ENCODE measurements at places on chromosomes 4 and X.

- DNase-seq = no peak
Measured at GRCh38 chr4:93178279-93178678, 650.3 kb upstream of the ATOH1 start.

GRCh38 chr4:159049780-159050375, 53.0 kb upstream of the RAPGEF2 start:
- DNase-seq = no peak

DNA sequence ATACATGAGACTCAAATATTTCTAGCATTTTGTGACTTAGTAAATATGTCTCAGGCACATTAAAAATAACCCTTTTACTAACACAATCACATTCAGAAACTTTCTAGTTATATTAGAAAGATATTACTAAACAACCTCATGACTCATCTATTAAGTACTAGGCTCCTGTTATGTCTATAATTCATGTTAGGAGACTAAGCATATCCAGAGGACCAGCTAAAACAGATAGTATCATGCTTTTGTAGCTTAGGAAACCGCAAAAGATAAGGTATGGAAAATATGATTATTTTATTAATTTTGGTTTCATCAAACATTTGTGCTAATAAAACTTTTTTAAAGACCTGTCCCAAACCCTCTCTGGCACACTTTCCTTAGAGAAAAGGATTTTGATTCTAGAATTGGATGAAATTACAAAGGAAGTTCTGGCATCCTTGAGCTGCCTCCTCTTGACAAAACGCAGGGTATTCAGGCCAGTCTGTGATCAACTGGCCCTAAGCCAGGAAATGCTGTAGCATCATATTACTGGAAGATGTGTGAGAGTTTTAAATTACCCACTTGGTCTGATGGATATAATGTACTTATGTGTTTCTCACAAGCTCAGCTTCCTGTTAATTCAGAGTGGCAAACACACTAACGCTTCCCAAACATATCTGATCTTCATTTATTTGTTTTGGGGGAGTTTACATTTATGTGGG, 60.4 kb downstream of the NRK start:
- DNase-seq = no peak

DNA sequence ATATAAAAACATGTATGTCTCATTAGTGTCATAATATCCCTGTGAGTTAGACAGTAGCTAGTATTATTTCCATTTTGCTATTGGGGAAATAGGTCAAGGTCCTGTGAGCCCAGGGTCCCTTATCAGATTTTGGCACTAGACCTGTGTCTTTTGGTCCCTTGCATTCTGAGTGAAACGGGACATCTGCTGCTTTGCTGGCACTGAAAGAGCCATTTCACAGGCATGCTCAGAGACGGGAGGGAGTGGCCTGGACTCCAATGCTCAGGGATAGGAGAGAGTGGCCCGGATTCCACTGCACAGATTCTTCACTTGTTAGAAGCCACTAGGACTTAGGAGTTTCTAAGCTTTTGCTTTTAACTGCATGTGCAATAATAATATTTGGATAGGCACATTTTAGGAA, 177.2 kb downstream of the TSPAN5 start:
- no peak for DNase-seq

DNA sequence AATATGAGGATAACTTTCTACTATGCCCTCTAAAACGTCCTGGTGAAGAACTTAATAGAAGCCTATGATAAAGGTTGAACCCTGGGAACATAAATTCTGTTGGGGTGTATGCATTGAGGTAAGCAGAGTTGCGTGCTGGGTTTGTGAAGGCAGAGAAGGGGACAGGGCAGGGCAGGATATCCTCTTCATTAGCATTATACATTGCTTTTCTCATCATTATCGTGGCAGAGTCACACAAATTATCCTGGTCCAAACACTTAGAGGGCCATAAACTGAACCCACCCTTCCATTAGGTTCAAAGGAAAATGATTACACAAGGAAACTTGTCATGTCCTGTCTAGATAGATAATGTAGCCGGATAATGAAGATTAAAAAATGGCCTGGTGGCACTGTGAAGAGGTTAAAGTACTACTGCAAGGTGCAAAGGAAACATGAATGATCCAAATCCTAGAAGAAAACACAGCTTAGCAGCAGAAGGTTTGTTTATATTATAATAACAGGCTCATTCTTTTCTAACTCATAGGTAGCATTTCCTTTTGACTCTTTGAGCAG, 189.1 kb downstream of the SPCS3 start:
- no peak for DNase-seq

- peak; percentile 26 for DNase-seq
Measured at GRCh38 chr4:120071192-120071795, 4.6 kb upstream of the MAD2L1 start.

- DNase-seq = no peak
Measured at GRCh38 chrX:149898554-149898953, 17.6 kb downstream of the MAGEA8 start.

DNA sequence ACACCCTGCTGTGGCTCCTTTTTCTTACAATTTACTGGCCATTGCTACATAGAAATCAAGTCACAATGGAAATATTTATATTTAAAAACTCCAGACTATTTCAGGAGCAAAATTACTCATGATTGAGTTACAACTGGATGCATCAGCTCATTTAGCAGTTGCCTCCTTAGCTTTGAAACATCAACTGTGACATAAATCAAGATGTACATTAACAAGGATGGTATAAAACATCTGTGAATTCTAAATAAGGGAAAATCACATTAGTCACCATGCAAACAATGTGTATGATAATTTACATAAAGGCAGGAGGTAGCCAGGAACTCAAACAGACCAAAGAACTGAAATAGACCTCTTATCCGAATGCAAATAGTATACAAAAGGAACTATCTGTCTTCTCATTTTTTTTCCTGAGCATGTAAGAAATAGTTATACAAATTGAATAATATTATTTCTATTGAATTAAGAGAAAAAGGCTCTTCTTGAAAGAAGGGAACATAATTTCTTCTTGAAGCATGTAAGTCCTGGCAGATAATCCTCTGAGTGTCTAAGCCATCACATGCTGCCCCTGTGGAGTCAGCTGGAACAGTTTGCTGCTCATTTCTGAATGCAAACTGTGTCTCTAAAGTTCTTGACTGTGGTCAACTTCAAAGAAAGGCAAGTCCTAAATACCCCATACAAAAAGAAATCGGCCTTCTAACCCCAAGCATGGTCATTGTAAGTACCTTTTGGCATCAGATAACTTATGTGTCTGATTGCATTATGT, 151.2 kb downstream of the NAA11 start:
- DNase-seq = no peak

DNA sequence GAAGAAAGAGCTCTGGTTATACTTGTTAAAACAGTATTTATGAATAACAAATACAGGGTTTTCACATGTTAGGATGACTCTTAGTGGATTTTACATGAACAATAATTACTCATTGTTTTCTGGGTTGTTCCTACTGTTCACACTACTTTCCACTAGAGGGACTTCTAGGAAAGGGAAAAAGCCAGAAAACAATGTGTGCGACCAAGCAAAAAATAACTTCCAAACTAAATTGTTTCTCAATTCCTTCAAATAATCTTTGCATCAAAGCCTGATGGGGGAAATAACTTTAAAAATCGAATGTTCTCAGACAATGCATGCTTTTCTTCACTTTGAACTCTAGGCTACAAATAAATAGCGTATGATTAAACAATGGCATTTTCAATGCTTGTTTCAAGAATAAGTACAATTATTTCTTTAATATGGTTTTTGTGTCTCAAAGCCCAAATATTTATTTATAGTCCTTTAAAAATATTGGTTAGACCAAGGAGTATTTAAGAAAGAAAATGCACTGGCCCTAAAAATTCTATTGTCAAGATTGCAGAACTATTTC, 72.1 kb upstream of the ETNPPL start:
- no peak for DNase-seq

DNA sequence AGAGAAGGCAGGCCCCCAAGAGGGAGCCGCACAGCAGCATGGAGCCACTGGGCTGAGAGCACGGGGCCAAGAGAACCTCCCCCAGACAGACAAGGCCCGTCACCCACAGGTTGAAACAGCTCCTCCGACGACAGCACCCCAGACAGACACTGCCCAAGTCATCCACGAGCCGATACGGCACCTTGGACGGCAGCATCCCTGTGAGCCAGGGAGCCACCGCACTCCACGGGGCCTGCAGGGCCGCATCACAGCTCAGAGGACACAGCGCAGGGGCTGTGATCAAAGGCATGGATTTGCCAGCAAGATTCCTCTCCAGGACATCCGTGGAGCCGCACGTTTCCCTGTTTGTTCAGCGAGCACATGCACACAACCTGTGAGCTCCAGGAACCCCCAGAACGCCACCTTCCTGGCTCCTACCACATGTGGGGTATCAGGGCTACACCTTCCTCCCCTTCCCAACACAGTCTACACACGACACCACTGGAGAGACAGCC, 3.9 kb downstream of the CTBP1 start:
- DNase-seq = no peak

GRCh38 chr4:8275548-8275910, 6.0 kb downstream of the HTRA3 start:
- no peak for DNase-seq

DNA sequence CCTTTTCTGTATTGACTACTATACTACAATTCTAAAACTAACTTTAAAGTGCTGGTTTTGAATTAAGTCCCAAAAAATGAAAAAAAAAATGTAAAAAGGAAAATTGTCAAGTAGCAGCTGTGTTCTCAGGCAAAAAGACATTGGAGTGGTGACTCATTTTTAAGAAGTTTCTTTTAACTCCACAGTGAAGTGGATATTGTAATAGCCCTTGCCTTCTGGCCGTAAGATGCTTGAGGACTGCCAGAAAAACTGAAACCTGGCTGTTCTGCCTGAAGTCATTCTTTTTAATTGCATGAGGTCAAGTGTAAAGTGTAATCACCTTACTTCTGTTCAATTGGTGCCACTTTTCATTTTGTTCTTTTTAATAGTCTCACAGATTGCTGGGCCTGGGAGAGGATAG, 28.9 kb downstream of the SPANXD start:
- no peak for DNase-seq

GRCh38 chrX:53422861-53423306, at the start of gene RIBC1:
TSS of gene RIBC1 (plus strand) at chrX:53422873. CDS start at chrX:53426277, 3,404 bp downstream.
- DNase-seq = peak; percentile 13

GRCh38 chr4:98657531-98658286, 702 bp downstream of the TSPAN5 start:
- no peak for DNase-seq

DNA sequence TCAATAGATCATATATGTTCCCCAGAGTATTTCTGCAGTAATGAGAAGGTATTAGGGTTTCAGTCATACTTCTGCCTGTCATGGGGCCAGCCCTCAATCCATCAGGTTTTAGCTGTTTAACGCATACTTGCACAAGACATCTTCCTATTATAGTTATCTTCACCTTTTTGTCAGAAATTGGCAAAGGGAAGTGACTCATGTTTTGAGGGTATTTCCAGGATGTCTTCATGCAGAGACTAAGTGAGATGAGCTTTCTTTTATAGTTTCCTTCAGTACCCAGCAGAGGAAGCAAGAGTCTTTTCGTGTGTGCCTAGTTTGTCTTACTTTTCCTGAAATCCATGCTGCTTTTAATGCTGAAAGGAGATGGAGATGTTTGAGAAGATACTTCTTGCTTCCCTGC, 9.5 kb downstream of the CSTF2 start:
- no peak for DNase-seq

DNA sequence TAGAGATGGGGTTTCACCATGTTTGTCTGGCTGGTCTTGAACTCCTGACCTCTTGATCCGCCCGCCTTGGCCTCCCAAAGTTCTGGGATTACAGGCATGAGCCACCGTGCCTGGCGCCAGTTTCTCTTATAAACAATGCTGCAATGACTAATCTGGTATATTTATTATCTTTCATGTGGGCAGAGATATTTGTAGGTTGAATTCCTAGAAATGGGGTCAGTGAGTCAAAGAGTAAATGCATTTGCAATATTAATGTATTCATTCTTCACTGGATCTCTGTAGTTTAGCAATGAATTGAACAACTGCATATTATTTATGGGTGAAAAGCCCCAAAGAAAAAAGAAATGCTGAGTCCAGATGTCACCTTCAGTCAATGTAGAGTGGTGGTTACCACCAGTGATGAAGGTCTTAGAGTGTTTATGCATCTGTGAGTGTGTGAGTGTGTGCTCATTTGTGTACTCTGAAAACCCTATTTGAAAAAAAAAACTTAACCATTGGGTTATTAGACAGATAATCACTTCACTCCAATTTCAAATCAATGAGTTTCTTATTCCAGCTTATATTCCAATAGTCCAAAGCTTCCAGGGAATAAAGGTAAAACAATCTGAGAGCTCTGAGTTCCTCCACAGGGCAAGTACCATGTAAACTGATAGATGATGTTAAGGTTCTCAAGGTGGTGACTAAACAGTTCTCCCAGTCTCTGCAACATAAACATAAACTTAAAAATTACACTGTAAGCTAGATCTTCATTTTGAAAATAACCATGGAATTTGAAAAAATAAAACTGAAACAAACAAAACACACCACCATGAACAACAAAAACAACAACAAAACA, 22.6 kb upstream of the CD38 start:
- DNase-seq = no peak

GRCh38 chr4:93912146-93912545, 83.6 kb downstream of the ATOH1 start:
- no peak for DNase-seq

DNA sequence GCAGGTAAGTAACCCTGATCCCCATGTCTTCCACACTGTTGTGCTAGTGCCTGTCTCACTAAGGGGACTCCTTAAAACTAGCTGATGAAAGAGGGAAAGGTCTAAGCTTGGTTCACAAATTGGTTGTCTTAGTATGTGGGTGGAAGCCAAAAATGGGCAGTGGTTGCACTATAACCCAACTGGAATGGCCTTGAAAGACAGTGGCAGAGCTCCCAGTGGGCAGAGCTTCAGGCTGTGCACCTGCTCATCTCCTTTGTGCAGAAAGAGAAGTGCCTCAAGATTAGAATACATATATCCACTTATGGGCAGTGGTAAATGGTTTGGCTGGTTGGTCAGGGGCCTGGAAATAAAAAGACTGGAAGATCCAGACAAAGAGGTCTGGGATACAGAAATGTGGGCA, 7.2 kb downstream of the SYN1 start:
- no peak for DNase-seq

GRCh38 chr4:15488658-15489470, 19.2 kb downstream of the CC2D2A start:
- no peak for DNase-seq

- no peak for DNase-seq
Measured at GRCh38 chrX:41677183-41678060, 11.4 kb upstream of the GPR34 start.

DNA sequence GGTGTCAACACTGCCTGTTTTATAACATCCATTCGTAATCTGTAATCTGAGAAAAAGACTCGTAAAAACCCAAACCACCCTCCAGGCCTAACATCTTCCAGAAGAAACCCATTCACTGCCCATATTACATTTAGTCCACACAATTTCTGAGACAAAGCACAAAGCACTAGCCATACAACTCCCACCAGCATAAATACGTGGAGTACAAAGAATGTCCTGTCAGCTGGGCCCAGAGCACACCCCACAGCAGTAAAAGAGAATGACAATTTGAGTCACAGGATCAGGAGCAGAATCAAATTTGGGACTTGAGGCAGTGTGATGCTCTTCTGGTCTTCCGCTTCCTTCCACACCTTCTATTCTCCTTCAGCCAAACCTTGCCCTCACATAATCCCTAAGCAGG, 6.8 kb downstream of the MECP2 start:
- no peak for DNase-seq

Data from central memory CD8-positive, alpha-beta T cell (primary cell).